ENCODE measurements at places on chromosomes 6 and 20. TPM values are rescaled to one million over a fixed set of nuclear protein-coding genes. Genes with fewer than 3 reads are reported as not detected.

The PRRT1 gene
- total RNA-seq: 3.1 TPM

The BPIFA1 gene
- not detected for total RNA-seq

The OR12D3 gene
- total RNA-seq: not detected

The SLC24A3 gene
- total RNA-seq: 0.51 TPM

The ZNF343 gene
- 9.1 TPM for total RNA-seq

The LINC00237 gene
- not detected for total RNA-seq

The ZSCAN31 gene
- total RNA-seq: 6.7 TPM

DNA sequence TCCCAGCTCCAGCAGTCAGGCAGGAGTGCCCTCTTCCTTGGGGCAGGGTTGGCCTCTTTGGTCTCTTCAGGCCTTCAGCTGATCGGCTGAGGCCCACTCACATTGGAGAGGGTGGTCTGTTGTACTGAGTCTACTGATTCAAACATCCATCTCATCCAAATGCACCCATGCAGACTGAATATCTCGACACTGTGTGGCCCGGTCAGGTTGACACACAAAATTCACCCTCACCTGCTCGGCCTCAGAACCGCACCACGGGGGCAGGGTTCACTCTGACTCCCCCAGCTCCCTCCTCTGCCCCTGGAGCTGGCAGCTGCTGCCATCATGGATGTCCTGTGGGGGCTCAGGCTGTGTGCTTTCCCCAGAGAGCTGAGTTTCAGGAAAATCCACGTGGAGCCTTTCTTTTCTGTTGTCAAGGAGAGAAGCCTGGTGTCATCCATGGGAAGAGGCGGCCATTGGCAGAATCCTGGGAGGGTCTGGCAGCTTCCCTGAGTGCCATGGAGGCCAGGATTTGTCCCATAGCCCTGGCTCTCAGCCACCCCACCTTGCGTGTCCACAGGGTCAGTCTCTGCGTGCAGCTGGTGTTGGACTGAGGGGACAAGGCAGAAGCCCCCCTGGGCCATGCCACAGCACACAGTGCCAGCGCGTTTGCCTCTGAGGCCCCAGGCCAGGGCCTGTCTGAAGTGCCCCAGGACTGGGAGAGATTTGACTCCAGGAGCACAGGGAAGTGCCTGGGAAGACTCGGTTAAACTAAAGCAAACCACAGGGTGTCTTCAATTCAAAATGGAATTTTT is 114.1 kb downstream of the ERMARD start:
- no peaks in the 10 kb centered on the region for H3K27me3 ChIP-seq
- no peak overlapping the region for H3K4me3 ChIP-seq
- no peak overlapping the region for H3K27ac ChIP-seq
- no peak for DNase-seq
- no peaks in the 10 kb centered on the region for H3K4me1 ChIP-seq

DNA sequence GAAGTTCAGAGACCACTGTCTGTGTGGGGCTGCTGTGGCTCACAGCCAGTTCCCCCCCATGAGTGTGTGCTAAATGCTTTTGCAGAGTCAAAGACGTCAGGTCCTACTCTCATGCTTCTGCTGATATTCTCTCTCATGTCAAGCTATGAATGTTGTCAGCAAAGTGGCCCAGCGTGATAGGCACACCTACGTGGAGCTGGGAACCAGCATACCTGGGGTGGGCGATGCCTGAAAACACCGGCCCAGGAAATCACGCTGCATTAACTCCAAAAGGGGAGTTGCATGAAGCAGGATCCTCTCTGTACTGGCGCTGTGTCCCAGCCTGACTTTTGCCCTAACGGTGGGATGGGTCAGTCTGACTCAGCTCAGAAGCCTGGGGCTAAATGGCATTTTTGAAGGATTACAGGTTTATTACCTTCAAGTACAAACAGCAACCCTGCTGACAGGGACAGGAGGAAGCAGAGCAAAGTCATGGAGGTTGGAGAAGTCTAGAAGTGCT is 9.0 kb upstream of the MRPS10 start:
- H3K36me3 ChIP-seq: no peaks in the 10 kb centered on the region
- H3K4me3 ChIP-seq: no peak overlapping the region
- H3K27ac ChIP-seq: no peak overlapping the region
- DNase-seq: no peak
- H3K4me1 ChIP-seq: no peaks in the 10 kb centered on the region

GRCh38 chr6:89518352-89519055 is 85.6 kb downstream of the ANKRD6 start:
- H3K36me3 ChIP-seq: no peaks in the 10 kb centered on the region
- no peak overlapping the region for H3K27ac ChIP-seq
- H3K27me3 ChIP-seq: no peaks in the 10 kb centered on the region
- H3K4me3 ChIP-seq: no peak overlapping the region

DNA sequence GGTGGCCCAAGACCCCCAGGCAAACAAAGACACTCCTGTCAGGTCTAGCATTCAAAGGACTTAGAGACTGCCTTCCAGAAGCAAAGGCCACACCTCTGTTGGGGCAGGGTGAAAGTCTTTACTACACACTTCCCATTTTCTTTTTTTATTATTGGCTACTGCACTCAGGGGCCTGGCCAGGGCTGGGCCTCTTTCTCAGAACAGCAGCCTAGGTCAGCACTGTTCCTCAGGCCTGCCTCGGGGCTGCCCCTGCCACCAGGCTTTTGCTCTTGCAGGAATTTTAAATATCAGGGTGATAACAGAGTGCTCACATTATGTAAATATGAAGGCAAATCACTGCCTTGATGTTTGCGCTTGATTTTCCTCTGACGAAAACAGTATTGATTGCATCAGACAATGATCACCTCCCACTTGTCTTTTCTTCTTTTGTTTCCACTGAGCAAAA is 18.5 kb downstream of the GSTA4 start:
- H3K27ac ChIP-seq: peak overlapping the region; percentile 51
- no peak for DNase-seq
- no peak overlapping the region for H3K4me3 ChIP-seq
- H3K27me3 ChIP-seq: no peaks in the 10 kb centered on the region

DNA sequence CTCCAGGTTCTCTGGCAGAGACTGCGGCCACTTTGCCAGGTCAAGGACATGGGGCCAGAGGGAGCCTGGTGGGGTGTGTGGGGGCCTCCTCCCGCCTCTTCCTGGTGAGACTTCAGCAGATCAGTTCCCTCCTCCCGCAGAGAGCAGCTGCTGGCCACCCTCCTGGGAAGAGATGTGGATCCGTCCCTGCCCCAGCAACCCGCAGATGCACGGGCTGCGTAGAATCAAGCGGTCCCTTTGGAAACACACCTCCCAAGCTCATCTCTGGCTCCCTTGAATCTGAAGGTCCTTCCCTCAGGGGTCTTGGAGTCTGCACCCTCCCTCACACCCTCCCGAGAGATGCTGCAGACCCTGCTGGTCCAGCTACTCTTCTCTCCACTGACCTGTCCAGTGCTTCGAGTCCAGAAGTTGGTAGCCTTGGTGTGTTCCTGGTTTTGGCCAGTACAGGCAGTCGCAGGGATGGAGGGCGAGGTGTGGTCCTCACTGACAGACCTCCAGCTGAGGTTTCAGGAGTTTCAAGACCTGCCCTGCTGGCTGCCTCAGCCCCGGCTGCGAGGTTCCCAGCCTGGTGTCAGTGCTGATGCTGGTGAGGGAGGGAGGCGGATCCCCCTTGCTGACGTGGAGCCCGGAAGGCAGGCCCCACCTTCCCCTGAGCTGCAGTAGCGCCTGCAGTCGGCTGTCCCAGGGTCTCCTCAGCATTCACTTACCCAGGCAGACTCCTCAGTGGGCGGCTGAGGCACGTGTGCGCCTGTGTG is at the start of gene NPBWR2:
Gene NPBWR2, minus strand, starts transcription at position 585 of the 755 bp plus-strand sequence. CDS start 734 bp downstream, outside the sequence.
- peaks cover 17% of the 10 kb centered on the region for H3K27me3 ChIP-seq
- no peaks in the 10 kb centered on the region for H3K36me3 ChIP-seq
- H3K4me3 ChIP-seq: no peak within 1 kb of the TSS
- no peak for DNase-seq
- H3K4me1 ChIP-seq: peaks cover 4% of the 10 kb centered on the region
- H3K27ac ChIP-seq: no peak within 1 kb of the TSS

GRCh38 chr6:3317741-3318211 is 59.0 kb downstream of the PSMG4 start:
- H3K27ac ChIP-seq: no peak overlapping the region
- DNase-seq: no peak
- no peak overlapping the region for H3K4me3 ChIP-seq
- peaks cover 2% of the 10 kb centered on the region for H3K36me3 ChIP-seq

DNA sequence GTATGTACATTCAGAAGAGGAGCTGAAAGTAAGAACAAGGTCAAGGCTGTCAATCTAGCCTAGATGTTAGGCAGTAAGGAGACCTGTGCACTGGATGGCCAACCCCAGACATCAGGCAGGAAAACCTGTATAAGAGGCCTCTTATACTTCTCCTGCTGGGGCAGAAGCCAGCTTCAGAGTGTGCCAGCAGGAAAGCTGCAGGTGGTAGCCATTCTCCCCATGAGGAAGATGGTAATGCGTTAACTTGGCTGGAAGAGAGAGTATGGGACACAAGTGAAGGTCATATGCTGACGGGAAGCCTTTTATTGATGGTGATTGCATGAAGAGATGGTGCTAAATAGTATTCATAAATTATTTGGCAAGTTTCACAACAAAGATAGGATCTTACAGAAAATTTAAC is 20.6 kb downstream of the NHLRC1 start:
- H3K4me1 ChIP-seq: peaks cover 22% of the 10 kb centered on the region
- no peak for DNase-seq
- H3K36me3 ChIP-seq: no peaks in the 10 kb centered on the region
- H3K27ac ChIP-seq: no peak overlapping the region

GRCh38 chr20:45362804-45363610 is at the start of gene SYS1:
Gene SYS1 (plus strand): TSS chr20:45363156. CDS start chr20:45363532, 376 bp downstream.
- H3K4me3 ChIP-seq: peak within 1 kb of the TSS; percentile 97
- peak; percentile 99 for DNase-seq
- no peaks in the 10 kb centered on the region for H3K36me3 ChIP-seq

- H3K4me1 ChIP-seq: peaks cover 46% of the 10 kb centered on the region
- H3K4me3 ChIP-seq: peak overlapping the region; percentile 57
- no peaks in the 10 kb centered on the region for H3K36me3 ChIP-seq
- no peaks in the 10 kb centered on the region for H3K27me3 ChIP-seq
- DNase-seq: no peak
- no peak overlapping the region for H3K27ac ChIP-seq
Observed at GRCh38 chr6:39822846-39823815, 31.0 kb downstream of the DAAM2 start.

- peak overlapping the region; percentile 100 for H3K27ac ChIP-seq
- no peaks in the 10 kb centered on the region for H3K27me3 ChIP-seq
Observed at GRCh38 chr6:26021001-26021349, 58.4 kb downstream of the TRIM38 start.

DNA sequence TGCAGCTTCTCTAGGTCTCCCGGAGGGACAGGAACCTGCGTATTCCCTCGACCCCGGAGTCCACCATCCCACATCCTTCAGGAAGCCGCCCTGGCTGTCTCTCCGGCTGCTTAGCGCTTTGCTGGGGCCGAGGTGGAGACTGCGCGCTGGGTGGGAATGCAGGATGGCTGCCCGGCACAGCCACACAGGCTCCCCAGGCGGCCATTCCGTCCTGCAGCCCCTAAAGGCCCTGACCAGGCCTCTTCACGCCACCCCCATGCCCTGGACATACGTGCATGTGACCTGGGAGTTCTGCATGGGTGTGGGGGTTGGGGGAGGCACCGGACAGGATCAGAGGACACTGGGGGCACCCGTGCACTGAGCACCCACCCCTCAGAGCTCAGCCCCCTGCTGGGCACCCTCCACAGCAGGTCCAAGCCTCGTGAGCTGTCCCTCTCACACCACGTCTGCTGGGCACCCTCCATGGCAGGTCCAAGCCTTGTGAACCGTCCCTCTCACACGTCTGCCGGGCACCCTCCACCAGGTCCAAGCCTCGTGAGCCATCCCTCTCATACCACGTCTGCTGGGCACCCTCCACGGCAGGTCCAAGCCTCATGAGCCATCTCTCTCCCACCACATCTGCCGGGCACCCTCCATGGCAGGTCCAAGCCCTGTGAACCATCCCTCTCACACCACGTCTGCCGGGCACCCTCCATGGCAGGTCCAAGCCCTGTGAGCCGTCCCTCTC is 40.4 kb upstream of the CHRNA4 start:
- no peak overlapping the region for H3K27ac ChIP-seq
- no peaks in the 10 kb centered on the region for H3K36me3 ChIP-seq
- peaks cover 3% of the 10 kb centered on the region for H3K27me3 ChIP-seq
- DNase-seq: no peak

GRCh38 chr6:168647271-168647670 is 206.3 kb downstream of the SMOC2 start:
- no peak overlapping the region for H3K4me3 ChIP-seq
- no peak overlapping the region for H3K27ac ChIP-seq
- H3K27me3 ChIP-seq: no peaks in the 10 kb centered on the region
- peaks cover 22% of the 10 kb centered on the region for H3K4me1 ChIP-seq
- DNase-seq: no peak

DNA sequence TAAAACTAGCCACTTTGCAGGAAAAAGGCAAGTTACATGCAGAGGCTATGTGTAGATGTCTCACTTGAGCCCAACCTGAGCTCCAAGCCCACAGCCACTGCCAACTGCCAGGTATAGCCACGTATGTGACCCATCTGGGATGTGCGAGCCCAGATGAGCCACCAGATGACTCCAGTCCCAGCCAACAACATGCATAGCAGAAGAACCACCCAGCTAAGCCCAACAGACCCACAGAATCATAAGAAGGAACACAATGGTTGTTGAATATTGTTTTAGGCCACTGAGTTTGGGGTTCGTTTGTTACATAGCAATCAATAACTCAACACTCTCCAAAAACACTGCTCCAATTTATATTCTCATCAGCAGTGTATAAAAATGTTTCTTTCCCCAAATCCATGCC is 16.3 kb downstream of the FAM50B start:
- H3K27me3 ChIP-seq: no peaks in the 10 kb centered on the region
- peaks cover 4% of the 10 kb centered on the region for H3K4me1 ChIP-seq
- H3K36me3 ChIP-seq: peaks cover 3% of the 10 kb centered on the region
- no peak overlapping the region for H3K27ac ChIP-seq
- DNase-seq: no peak

GRCh38 chr6:76697585-76697984 is 625.1 kb upstream of the IMPG1 start:
- H3K4me1 ChIP-seq: no peaks in the 10 kb centered on the region
- H3K27me3 ChIP-seq: no peaks in the 10 kb centered on the region
- no peaks in the 10 kb centered on the region for H3K36me3 ChIP-seq
- H3K4me3 ChIP-seq: no peak overlapping the region
- no peak for DNase-seq

DNA sequence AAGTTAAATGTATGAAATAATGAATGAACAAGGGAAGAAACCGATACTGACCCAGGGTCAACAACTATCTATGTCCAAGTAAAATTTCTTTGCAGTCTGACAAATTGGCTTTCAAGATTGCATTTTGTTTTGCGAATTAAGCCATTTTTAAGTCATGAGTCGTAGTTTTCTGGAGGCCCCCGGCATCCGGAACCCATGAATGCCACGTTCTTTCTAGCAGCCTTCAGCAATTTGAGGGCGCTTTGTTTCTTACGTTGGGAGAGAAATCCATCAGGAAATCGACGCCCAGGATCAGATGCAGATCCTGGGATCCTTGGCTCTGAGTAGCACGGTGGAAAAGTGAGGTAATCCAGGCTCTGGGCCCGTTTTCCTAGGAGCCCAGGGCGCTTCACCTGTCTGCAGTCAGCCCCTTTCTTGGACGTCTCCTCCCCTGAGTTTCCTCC is 309 bp upstream of the ABRACL start:
- H3K36me3 ChIP-seq: no peaks in the 10 kb centered on the region
- peak overlapping the region; percentile 97 for H3K27ac ChIP-seq
- peaks cover 22% of the 10 kb centered on the region for H3K4me1 ChIP-seq
- DNase-seq: no peak

All from neural crest cell (in vitro differentiated cells).